ENCODE measurements at places on chromosomes 3 and 15. TPM values are rescaled to one million over a fixed set of nuclear protein-coding genes. Genes with fewer than 3 reads are reported as not detected.

The SLC28A2 gene
- not detected for total RNA-seq

The HCN4 gene
- total RNA-seq: 10.9 TPM

The ERICH6 gene
- total RNA-seq: not detected

The LRRIQ4 gene
- total RNA-seq: not detected

DNA sequence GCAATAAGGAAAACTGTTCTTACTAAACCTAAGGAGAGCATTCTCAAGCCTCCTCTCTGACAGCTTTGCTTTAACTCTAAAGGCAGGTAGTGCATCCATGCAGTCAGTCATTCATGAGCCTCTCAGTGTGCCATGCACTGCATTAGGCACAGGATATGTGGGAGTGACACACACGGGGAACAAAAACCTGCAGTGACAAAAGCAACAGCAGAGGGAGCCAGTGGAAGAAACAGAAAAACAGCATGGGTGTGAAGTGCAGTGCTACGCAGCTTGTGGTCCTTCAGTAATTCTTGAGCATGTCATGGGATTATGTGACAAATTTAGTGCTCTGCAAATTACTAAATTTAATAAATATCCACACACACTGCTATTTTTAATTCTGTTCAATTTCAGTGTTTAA lies 230.7 kb downstream of the BBX start:
- DNase-seq: no peak

- DNase-seq: no peak
These were observed 169.4 kb downstream of the KLHL25 start for GRCh38 chr15:85625166-85625830.

Measured in heart left ventricle (tissue), 16 donors.